ENCODE measurements at places on chromosomes 1 and 21.
A peak's percentile ranks its signal among the peaks of the same experiment; 100 is the strongest.

DNA sequence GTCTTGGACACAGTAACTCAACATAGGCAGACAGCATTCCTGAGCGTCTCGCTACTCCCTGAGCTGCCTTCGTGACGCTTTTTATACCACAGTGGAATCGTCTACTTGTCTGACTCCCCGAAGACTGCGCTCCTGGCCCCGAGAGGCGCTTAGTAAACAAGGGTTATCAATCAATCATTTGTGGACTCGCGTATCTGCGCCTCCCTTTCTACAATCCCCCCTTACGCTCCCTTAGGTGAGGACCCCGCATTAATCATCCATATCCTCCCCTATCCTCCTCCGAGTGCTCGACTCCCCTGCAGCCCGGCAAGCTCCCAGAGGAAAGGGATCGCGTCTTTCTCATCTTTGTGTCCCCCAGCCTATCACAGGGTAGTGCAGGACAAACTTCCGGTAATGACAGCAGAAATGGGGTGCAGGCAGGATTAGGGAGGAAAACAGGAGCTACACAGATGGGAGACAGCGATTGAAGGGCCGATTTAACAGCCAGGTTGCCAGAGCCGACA lies 522 bp downstream of the TMEM59 start:
- DNase-seq: peak; percentile 2

DNA sequence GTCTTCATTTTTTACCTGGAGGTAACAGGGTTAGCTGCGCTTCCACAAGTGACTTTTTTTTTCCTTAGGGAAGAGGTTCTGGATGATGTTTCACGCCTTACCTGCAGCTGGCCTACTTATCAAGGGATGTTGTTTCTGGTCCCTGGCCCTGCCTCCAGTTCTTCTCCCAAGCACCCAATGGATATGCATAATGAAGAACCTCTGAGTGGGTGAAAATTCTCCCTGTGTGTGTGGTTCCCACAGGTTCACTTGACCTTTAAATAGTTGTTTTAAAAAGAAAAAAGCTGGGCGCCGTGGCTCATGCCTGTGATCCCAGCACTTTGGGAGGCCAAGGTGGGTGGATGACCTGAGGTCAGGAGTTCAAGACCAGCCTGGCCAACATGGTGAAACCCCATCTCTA lies 31.8 kb upstream of the DPT start:
- no peak for DNase-seq

GRCh38 chr1:5839881-5840550 lies 152.2 kb downstream of the NPHP4 start:
- DNase-seq: no peak

DNA sequence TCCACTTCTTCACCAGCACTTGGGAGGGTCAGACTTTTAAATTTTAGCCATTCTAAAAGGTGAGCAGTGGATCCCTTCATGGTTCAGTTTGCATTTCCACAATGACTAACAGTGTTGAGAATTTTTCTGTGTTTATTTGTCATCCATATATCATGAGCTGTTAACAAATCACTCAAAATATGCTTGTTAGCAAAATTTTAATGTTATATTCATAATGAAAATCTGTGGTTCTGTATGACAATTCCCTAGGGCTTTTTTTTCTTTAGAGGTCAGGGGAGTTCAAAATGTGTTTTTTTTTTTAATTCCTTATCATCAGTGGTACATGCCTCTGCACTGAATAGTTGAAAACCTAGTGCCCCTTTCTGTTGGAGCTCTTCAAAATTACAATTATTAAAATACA lies 682.2 kb upstream of the ADGRL2 start:
- no peak for DNase-seq

DNA sequence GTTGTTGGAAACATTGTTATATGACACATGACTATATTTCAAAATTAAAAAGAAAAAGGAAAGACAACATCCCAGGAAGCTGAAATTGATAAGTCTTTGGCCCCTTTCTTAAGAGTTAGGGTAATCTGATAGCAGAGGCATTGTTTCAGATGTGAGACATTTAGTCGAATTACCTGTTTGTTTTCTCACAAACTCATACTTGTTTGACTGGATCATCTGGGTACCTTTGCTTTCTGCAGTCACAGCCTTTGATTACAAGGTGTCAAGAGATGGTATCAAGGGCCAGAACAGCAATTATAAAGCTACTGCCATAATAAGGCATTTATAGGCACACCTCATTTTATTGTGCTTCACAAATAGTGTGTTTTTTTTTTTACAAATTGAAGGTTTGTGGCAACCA lies 136.3 kb downstream of the DUSP10 start:
- DNase-seq: no peak

GRCh38 chr21:35035581-35035980 lies 13.5 kb downstream of the RUNX1 start:
- DNase-seq: no peak

DNA sequence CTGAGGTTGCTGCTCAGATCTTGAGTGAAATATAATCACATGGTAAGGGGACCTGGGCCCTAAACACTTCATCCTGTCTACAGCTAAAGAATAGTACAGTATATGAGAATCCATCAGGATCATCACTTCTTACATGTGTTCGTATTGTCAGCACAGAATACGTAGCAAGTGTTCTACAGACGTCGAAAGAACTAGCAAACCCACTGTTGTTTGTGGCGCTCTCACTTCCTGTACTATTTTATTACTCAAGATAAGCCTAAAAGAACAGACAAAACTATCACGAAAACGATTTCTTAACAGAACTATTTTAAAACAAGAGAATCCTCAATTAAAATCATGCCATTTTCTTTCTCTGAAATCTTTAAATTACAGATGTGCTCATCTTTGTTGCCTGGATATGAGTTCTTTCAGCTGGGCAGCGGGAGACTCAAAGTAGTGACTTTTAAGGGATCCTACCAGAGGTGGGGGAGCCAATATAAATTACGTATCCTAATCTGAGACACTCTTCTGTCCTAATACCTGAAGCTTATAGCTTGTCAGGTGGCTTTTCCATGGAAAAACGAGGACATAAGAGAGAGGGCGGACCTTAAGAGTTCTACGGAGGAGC lies 724 bp downstream of the ST7L start:
- peak; percentile 4 for DNase-seq

- no peak for DNase-seq
These were observed 78.7 kb downstream of the ETS2 start for GRCh38 chr21:38884440-38884839.

DNA sequence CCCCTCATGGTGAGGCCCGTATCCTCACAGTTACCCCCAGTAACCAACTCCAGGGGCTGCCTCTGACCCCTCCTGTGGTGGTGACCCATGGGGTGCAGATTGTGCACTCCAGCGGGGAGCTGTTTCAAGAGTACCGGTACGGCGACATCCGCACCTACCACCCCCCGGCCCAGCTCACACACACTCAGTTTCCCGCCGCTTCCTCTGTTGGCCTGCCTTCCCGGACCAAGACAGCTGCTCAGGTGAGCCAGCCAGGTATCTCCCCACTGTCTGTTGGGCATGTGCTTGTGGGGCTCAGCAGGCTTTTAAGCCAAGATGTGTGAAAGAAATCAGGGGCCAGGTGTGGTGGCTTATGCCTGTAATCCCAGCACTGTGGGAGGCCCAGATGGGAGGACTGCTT lies 39.9 kb downstream of the ZBTB17 start:
- DNase-seq: no peak

DNA sequence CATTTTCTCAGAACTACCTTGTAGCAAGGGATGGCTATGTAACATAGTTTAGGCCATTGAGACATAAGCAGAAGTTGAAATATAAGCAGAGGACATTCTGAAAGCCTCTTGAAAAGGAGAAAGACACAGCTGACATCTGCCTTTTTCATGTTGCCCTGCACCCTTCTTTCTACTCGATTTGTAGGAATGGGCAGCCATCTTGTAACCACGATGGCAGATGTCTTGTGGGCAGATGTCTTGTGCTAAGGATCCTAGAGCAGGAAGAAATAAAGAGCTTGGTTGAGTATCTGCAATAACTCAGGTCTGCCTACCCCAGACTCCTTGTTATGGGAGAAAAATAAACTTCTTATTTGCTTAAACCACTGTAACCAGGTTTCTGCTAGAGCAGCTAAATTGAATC lies 351.0 kb downstream of the PDE4B start:
- no peak for DNase-seq

DNA sequence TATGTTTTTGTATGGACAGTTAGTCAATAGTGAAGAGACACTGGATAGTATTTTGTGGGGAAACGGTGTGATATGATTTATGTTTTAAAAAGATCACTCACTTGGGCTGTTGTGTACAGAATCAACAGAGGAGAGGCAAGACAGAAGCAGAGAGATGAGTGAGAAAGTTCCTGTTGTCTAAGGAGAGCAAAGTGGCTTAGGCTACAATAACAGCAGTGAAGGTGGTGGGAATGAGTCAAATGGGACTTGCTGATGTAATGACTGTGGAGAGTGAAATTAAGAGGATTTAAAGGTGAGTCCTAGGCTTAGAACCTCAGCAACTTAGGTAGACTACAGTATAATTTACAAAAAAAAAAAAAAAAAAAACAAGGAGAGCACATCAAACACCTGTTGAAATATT lies 169.2 kb upstream of the HP1BP3 start:
- DNase-seq: no peak

GRCh38 chr1:6180707-6181311 lies 688 bp upstream of the CHD5 start:
- no peak for DNase-seq

DNA sequence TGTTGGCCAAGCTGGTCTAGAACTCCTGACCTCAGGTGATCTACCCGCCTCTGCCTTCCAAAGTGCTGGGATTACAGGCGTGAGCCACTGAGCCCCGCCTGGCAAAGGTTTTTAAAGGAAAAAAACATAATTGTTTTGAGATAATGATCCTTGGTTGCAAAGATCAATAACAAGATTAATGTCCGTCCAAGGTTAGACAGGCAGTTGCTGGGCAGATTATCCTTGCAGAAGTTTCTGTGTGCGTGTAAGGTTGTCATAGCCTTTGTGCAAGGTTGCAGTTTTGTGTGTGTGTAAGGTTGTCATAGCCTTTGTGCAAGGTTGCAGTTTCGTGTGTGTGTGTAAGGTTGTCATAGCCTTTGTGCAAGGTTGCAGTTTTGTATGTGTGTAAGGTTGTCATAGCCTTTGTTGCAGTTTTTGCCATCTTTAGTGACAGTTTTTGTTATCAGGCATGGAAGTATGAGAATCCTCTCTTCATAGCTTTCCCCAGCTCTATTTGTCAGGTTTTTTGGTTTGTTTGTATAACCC lies 3.6 kb downstream of the YBEY start:
- DNase-seq: no peak

DNA sequence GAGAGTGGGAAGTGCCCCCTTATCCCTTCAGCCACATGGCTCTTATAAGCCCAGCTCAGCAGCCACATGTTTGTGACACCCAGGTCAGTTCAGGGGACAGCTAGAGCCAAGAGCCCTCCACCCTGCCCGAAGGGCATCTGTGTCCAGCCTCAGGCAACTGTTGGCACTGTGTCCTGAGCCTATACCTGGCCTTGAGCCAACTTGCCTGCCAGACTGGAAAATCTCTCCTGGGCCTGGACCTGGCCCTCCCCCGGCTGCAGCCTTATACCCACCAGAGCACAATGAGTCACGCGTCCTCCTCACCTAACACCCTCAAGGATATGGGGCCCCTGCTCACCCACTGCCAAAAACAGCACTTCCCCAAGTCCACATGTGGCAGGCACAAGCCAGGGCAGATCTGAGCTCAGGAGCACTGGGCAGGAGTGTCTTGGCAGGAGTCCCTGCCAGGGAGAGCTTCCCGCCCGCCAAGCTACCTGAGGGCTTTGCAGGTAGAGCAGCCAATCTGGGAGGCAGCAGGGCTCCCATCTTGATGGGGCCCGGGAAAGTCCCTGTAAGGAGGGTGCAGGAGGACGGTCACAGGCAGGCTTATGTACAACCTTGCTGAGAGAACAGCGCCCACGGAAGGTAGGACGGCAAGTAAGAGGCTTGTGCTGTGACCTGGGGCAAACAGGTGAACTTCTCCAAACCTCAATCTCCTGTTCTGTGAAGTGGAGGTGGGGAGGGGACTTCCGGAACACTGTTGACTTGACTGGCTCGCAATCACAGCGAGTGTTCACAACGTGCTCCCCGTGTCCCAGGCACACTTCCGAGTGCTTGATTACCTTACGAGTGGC lies 19.8 kb upstream of the HSPG2 start:
- no peak for DNase-seq

DNA sequence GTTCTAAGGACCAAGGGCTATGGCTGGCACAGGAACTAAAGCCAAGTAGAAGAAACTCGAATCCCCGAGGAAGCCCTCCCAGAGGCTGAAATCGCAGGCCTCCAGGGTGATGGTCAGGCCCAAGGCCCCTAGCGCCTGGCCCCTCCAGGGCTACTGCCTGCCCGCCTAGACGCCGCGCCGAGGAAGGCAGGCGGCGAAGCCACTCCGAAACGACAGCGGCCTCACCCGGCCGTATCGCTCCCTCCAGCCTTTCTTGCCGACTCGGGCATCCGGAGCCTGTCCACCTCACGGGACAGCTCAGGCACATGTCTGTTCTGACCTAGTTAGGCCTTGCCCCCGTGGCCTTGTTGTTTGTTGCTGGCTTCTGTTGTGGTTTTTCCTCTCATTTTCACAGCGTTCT lies 9.7 kb upstream of the LHX8 start:
- no peak for DNase-seq

DNA sequence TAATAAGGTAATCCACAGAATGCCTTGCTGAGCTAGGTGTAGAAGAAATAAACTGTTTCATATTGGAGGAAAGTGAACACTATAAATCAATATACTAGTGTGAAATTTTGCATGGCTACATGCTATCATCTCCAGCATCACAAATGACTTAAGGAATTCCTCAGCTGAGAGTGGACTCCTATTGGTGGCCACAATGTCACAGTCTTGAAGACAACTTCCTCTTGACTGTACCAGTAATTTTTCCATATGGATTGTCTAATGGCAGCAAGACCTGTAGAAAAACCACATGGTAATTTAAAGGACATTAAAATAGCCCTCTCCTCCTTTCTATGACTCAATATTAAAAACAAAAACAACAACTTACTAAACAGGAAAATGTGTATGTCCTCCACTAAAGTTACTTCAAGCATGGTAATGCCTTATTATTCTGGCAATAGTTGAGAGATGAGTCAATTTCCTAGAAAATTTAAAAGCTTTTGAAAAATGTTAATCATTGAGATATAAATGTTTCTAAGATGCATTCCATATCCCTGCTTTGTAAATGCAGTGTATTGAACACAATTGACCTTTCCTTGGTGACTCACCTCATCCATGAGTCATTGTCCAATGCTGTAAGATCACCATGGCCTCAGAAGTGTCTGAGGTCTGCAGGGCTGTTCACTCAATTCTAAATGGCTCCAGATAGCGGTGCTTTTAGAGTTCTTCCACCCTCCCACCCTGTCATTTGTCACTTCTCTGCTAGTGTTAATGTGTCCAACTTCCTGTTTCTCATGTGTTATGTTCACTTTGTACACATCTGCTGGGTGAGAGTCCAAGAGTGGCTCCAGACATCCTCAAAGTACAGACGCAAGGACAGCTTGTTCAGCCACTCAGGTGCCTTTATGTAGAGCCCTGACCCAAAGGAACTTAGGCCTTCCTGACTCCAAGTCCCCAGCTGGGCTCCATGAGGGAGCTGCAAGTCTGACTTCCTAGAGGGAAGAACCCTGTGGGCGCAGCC lies 32.8 kb upstream of the DNASE2B start:
- DNase-seq: no peak

DNA sequence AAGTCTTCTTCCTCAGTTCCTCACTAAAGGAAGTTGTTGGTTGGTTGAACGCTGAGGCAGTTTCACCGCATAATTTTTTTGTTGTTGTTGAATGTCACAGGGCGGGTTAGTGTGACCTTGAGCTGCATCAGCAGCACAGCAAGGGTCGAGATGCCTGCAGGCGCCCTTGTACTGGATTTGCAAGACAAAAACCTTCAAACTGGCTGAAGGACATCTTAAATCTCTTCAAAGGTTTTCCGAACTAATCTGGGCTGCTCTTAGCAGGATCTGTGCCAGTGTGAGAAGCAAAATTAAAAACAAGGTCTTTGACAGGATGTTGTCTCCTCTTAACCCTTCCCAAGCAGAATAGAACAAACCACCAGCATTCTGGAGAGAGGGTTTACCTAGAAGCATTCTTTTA lies 59.4 kb downstream of the NRIP1 start:
- no peak for DNase-seq
